ENCODE measurements at places on chromosomes 2 and 18.

DNA sequence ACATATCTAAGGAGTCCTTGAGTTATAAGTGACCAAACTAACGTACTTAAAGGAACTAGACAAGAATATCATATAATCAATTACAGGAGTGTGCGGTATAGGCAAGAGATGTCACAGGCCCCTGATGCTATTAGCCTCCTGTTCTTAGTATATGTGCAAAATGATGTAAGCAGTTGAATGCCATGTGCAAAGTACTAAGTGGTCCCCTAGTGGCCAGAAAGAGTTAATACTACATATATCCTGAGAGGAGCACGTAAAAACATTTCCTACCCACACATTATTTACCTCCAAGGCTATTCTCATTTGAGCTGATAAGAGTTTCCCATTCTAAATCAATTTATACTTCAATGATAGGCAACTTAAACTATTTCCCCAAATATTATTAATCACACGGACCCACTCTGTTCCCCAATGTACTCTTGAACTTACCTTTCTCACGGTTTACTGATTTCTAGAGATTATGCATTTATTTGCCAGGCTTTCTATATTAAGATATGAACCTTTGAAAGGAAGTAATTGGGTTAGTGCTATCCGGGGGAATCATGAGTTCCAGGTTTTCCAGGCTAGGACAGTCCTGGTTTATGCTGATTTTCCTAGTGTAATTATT, 158.0 kb upstream of the KLHL14 start:
- no peak for DNase-seq

DNA sequence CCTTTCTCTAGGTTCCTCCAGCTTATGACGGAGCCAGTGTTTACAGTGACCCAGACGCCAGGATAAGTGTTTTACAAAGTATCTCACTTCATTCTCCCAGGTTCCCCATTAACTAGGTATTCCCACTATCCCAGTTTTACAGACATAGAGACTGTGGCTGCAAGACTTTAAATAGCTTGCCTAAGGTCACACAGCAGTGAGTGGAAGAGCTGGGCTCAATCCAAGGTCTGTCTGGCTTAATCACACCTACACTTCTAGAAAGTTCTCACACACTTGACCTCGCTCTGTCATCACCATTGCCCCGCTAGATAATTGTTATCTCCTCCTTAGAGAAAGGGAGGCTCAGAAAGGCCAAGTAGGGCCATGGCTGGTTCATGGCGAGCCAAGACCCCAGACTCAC, 110.2 kb downstream of the ANTXR1 start:
- DNase-seq, result no peak

DNA sequence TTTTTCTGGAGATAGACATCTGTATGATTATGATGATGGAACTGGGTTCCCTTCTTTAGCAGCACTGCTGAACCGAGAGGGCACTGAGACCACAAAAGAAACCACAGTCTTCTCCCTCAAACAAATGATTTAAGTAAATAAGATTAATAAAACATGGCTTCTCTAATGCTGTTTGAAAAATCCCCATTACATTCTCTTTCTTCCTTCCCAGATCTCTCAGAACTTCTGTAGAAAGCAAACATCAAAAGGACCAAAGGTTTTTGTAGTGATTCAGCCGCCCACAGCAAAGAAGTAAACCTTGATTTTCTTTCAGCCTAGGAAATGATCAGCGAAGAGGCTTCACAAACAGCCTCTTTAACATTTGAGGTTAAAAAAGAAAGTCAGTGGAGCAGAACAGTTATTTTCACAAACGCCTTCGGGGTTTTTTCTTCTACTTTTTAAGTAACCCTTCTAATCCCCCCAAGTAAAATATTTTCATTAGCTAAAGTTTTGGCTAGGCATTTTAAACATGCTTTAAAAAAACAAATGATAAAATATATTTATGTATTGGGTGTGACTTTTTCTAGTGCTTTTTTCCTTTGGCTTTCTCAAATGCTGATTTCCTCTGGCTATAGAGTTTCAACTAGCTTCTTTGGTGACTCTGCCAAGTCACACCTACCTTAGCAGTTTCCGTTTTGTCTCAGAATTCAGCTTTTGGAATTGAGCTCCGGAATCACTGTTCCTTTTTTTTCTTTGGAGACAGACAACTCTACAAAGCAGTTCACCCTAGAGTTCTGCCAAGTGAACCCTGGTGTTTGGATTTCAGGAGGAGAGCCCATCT, 89.6 kb downstream of the UPP2 start:
- DNase-seq, result no peak

- DNase-seq, result no peak
Observed at GRCh38 chr18:8428951-8429350, 180.3 kb upstream of the RAB12 start.

DNA sequence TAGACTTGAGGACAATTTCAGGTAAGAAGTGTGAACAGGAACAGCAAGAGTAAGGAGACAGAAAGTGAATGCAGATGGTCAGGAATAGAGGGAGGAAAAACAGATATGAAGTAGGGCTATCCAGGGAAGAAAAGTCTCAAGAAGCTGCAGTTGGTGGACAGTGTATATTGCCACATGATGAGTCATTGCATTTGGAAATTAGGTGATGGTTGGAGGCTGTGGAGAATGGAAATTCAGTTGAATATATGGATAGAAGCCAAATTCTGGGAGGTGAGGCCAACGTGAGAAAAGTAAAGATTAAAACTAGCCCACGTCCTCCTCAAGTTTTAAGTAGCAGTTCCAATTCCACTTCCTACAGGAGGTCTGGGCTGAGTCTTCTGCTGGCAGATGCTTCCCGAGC, 158.4 kb downstream of the UBE2E3 start:
- no peak for DNase-seq

- DNase-seq, result no peak
Observed at GRCh38 chr2:207768168-207768865, 1.4 kb downstream of the FZD5 start.

- no peak for DNase-seq
Observed at GRCh38 chr2:128879161-128879560, 560.5 kb upstream of the HS6ST1 start.

DNA sequence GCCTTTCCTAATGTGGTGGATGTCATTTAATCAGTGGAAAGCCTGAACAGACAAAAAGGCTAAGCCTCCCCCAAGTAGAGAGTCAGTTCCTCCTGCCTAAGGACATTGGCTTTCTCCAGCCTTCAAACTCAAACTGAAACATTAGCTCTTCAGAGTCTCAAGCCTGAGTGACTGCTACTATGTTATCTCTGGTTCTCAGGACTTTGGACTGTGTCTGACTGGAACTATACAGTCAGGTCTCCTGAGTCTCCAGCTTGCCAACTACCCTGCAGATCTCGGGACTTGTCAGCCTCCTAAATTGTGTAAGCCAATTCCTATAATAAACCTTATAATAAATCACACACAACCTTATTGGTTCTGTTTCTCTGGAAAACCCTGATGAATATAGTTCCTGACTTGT, 12.6 kb downstream of the HYCC2 start:
- DNase-seq, result no peak

DNA sequence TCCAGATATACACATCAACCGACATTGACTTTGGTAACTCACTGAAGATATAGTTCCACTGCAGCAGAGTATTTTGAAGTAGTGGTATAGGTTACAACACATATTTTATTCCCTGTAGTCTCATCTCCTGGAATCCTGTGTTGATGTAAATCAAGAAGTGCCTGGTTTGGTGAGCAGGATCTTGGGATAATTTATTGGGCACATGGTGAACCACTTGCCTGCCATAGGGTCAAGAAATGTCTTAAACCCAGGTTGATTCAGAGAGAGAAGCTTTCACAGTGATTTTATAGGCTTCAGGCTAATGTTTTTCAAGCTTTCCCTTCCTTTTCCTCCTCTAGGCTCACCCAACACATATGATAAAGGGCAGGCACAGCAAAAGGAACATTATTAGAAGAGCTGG, 24.6 kb downstream of the CCDC85A start:
- DNase-seq, result no peak

- no peak for DNase-seq
Observed at GRCh38 chr2:85777441-85777861, 23.7 kb downstream of the ATOH8 start.
